T-helper 1 cell treated with Interleukin-12 subunit alpha and Interleukin-12 subunit beta and Interleukin-4 antibody, amounts not matched to agents 30 ng/mL and 1 ng/mL, for 36 hours (primary cell): ENCODE measurements at places on chromosomes 5 and 9. TPM values are rescaled to one million over a fixed set of nuclear protein-coding genes. Genes with fewer than 3 reads are reported as not detected.

The POU4F3 gene
- total RNA-seq = 0.15 TPM in 1 of 2 replicates, not detected in the other

The PCDHB5 gene
- not detected in 2 replicates for total RNA-seq

The ADAMTS2 gene
- not detected in 2 replicates for total RNA-seq

The TRAPPC13 gene
- 27.8 and 30.1 TPM in 2 replicates for total RNA-seq
